ENCODE measurements at places on chromosomes 3 and 15.

DNA sequence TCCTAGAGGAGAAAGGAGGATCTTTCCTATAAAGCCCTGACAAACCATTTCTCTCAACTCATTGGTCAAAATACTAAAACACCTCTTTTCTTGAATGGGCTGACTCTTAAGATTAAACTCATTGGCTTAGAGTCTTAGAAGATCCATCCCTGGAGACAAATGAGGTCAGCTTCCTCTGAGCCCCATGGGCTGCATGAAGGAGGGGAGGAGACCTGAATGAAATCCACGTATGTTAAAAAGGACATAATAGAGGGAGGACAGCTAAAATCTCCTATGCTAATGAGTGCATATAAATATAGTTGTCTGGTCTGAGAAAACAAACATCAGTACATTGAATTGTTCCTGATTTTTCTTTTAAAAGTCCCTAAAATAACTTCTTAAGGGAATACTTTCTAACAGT lies 255.0 kb downstream of the TBL1XR1 start:
- DNase-seq = no peak

DNA sequence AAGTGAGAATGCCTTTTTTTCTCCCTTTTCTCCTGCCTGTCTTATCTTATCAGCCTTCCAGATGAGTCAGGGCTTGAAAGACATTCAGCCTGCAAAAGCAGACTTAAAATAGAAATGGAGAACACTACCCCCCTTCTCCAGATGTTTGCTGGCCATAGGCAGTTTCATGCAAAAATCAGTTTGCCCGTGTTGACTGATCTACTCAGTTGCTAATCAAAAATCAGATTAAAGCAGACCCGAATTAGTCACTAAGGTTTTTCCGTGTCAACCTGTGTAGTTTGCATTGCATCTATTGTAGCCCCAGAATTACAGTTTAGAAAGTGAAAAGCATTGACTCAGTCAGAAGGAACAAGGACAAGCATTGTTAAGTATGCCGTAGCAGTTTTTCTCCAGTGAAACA lies 56.2 kb downstream of the IL5RA start:
- DNase-seq = no peak

GRCh38 chr3:48797626-48798025 lies 50.0 kb downstream of the PRKAR2A start:
- no peak for DNase-seq

DNA sequence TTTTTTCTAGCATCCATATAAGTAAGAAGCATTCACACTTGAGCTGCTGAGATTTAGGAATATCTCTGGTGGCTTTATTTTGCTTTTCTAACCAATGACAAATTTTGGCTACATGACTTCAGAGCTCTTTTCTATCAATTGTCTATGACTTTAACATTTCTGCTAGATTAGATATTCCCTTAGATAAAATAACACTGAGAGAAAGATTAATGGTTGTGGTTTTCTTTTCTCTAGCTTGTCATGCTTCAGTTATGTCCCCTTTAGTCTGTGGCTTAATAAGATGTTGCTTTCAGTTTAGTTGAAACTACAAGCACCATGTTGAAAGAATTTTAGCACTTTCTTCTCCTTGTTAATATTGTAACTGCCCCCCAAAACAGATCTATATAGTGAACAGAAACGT lies 665.6 kb upstream of the CCDC54 start:
- peak; percentile 51 for DNase-seq

GRCh38 chr15:69988541-69989225 lies 109.0 kb downstream of the TLE3 start:
- no peak for DNase-seq

GRCh38 chr3:186124592-186124991 lies 15.7 kb upstream of the ETV5 start:
- DNase-seq = no peak

- DNase-seq = no peak
These were observed 8.4 kb upstream of the LXN start for GRCh38 chr3:158680861-158681260.

All from HFFc6 (cell line).